ENCODE measurements at places on chromosomes 2 and 18.

- DNase-seq: no peak
These were observed 360.5 kb downstream of the SOX11 start for GRCh38 chr2:6052649-6053048.

GRCh38 chr2:40169430-40169829 lies 282.5 kb downstream of the SLC8A1 start:
- DNase-seq: no peak

- DNase-seq: no peak
These were observed 80.2 kb downstream of the NDUFA10 start for GRCh38 chr2:239944694-239945551.

GRCh38 chr2:19860022-19860421 lies 41.8 kb downstream of the TTC32 start:
- DNase-seq: no peak

- no peak for DNase-seq
These were observed 32.3 kb downstream of the EVA1A start for GRCh38 chr2:75528221-75528977.

GRCh38 chr2:12806549-12807242 lies 90.0 kb downstream of the TRIB2 start:
- no peak for DNase-seq

GRCh38 chr2:236875906-236876505 lies 209.7 kb upstream of the COPS8 start:
- no peak for DNase-seq

DNA sequence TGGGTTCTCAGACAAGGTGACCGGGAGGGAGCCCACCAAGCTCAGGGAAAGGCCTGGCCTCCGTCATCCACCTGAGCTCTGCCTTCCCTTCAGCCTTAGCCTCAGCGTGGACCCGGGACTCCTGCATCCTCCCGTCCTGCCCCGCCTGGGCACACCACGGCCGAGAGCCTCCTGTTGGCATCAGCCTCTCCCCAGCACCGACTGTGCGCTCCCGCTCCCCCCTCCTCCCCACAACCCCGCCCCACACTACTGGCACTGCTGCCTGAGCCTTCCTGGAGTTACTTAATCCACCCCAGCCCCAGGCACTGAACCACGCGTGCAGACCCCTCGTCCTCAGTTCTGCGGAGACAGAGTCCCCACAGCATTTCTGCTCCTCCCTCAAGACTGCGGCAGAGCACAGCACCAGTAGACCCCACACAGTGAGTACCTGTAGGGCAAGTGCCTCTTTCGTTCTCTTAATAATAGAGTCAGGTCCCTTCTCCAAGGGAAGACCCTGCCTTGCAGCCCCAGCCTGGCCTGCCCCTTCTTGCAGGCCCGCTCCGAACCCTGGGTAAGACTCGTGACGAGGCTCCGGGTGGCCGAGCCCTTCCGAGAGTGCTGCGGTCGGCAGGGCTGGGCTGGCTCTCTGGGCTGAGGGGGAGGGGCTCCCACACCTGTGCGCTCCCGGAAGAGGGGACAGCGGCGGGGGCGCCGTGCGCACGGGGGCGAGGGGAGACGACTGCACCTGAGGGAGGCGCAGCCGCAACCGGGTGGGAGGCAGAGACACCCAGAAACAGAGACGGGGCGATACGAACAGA lies at the start of gene AMER3:
Gene AMER3, plus strand, starts transcription at position 285 of the 797 bp plus-strand sequence. CDS start 6,533 bp downstream, outside the sequence.
- no peak for DNase-seq

DNA sequence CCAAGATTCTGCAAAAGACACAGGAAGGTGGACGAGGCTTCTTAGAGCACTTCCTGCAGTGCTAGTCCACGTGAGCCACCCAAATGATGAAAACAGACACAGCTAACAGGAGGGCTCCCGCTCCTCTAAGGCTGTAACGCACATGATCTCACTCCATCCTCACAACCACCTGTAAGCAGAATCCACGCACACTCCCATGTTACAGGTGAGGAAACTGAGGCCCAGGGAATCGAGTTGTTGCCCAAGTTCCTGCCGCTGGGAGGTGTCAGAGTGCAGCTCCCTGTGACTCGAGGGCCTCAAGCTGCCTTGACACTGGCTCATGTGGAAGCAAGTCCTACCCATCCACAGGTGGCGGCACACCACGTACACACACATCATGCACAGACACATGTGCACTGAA lies 4.4 kb downstream of the DNMT3A start:
- DNase-seq: no peak

GRCh38 chr2:235607546-235608199 lies 113.8 kb downstream of the AGAP1 start:
- DNase-seq: no peak

DNA sequence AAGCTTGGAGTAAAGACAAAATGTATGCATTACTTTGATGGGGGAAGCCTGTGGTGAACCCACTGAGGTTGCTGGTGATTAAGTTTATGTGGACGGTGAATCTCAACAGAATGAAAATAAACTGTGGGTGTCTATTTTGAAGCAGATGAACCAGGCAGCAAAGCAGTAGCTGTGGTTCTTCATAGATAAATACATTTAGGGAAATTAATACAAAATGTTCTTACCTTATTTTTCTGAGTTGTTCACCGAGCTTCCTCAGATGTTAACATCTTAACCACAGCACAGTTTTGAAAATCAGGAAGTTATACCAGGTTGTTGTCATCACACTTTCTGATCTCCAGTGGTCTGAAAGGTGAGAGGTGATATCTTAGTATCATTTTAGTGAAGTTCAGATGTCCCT lies 53.9 kb downstream of the NCK2 start:
- no peak for DNase-seq

- no peak for DNase-seq
These were observed 79.2 kb downstream of the NDUFA10 start for GRCh38 chr2:239945751-239946561.

DNA sequence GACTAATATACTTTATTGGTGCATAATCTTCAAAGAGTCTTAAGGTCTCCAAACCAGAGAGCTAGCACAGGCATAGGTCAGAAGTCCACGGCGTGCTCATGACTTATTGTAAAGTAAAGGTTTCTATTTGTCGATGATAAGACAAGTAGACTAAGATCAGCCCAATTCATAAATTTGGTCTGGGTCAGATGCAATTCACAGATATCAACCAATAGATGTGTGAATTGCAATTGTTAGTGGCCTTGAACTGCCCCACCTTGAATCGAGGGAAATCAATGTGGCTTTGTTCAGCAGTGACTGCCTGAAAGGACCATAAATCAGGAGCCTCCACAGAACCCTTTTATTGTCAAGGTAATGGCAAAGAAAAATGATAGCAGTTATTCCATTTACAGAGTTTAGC lies 39.1 kb upstream of the CPS1 start:
- DNase-seq: no peak

- no peak for DNase-seq
These were observed 139.0 kb downstream of the DDX1 start for GRCh38 chr2:15730545-15731212.

All from activated T-helper 9 cell treated with anti-CD3 and anti-CD28 coated beads, Interleukin-2, amount 50 U/mL, for 16 hours (primary cell).